ENCODE measurements at places on chromosomes 3 and 15.

DNA sequence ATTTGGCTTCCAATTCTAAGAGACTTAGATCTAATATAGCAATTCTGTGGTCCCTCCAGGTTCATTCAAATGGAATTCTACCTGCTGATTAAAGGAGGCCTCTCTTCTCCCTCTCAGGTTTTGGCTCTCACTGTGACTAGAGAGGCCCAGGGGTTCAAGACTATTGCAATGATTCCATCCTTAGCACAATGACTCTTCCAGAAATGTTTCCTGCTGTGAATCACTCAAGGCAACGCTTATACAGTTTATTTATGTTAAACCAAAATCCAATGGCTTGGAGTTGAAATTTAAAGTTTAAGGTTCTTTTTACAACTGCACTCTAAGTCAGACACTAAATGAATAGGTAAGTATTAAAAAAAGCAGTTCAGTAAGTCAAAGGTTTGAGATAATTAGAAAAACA is 39.9 kb downstream of the IFT57 start:
- no peak for DNase-seq

DNA sequence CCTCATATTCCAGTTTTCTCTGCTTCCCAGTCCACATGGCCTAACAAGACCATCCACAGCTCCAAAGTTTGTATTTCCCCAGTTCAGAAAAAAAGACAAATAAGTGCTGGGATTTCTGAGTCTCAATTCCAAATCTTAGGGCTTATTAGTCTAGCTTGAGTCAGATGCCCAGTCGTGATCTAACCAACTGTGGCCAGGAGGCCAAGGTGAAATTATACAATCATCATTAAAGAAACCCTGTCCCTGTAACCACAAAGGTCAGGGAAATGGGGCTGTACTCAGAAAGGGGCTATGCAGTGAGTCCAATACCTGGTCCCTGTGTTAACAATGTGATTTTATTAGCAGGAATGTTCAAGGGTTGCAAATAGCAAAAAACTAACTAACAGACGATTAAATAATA is 40.5 kb upstream of the MITF start:
- DNase-seq = no peak

DNA sequence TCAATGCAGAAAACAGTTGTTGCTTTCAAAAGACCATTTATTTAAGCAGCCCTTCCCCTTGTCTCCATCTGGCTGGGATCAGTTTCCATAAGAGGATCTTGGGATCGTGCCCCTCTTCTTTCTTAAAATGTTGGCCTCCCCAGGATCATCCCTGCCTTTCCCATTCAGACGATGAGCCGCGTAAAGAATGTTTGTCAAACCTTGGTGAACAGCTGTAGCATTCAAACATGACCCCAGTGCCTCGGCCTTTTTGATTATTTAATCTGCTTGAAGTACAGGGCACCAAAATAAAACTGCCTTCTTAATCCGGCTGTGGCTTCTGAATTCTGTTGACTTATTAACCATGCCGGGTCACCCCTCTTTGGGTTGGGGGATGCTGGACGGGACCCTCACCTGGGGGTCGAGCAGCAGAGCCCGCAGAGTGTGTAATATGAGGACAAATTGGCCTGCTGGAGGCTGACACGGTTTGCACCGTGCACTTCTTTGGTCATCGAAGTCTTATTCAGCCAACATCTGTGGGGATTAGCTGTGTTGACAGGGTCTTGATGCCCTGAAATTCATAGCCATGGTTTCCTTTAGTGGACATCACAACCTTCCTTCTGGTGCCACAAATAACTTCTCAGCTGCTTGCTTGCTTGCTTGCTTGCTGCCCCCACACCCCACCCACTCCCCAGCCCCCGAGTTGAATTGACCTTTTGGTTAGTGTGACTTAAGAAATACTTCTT is at the start of gene LRTM1:
Gene LRTM1 (minus strand): TSS at position 14 of the 725 bp plus-strand sequence. CDS start 148 bp downstream, outside the sequence.
- no peak for DNase-seq

GRCh38 chr3:150603980-150604319 is 829 bp downstream of the SELENOT start:
- DNase-seq = no peak

DNA sequence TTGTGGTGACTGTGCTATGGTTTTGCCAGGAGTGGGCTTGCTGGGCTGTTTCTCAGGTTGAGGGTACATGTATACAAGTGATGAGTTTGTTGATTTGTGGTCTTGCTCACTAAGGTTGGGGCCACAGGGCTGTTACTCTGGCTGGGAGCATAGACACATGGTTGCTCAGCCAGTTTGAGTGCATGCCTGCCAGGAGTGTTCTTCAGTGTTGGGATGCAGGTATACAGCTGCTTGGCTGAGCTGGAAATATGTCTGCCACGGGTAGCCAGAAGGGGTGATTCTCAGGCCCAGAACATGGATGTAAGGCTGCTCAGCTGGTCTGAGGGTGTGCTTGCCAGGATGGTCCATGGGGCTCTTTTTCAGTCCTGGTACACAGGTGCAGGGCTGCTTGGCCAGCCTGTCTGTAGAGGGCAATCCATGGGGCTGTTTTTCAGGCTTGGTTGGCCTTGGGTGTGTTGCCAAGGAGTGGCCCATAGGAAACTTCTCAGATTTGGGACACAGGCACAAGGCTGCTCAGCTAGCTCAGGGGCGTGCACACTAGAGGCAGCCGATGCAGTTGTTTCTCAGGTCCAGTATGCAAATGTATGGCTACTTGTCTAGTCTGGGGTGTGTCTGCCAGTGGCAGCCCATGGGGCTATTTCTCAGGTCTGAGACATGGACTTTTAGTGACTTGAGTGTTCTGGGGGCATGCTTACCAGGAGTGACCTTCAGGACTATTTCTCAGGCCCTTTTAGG is 5.3 kb upstream of the ARHGAP31 start:
- no peak for DNase-seq

- DNase-seq = no peak
These were observed 2.9 kb downstream of the SLC12A6 start for GRCh38 chr15:34334672-34335071.

- DNase-seq = peak; percentile 68
These were observed 125.8 kb downstream of the PGPEP1L start for GRCh38 chr15:98881526-98882520.

GRCh38 chr3:119240101-119240590 is 532 bp downstream of the B4GALT4 start:
- DNase-seq = no peak
